AG20443 (cell line): ENCODE measurements at places on chromosomes 2 and 18.
A peak's percentile ranks its signal among the peaks of the same experiment; 100 is the strongest.

GRCh38 chr2:230942371-230942770 lies 17.3 kb upstream of the GPR55 start:
- DNase-seq = no peak

DNA sequence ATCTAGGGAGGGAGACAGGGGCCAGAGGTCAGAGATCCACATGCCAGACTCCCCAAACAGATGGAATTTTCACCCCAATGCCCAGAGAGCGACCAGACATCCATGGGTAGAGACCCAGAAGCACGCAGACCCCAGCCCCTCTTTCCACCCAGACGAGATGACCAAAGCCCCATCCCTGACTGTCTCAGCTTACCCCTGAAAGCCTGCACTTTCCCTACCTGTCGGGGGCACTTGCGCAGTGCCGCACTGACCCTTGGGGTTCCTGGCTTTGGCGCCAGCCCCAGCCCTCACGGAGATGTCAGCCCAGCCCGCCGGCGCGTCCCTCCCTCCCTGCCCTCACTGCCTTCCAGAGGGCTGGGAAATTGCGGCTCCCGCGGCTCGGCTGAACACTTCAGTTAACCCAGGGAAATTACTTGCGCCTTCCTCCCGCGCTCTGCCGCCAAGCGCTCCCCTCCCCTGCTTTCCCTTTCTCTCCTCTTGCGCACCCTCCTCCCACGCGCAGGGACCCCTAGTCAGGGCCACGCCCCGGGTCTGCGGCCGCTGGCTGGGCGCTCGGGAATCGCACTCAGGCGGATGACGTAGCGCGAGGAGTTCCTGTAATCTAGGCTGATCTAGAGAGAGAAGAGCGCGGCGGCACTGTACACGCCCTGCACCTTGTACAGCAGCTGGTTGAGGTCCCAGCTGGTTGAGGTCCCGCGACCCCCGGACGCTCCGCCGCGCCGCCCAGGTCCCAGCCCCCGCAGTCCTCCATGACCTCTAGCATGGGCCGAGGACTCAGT lies 12.0 kb downstream of the ALPG start:
- DNase-seq = peak; percentile 40

GRCh38 chr2:208718828-208719227 lies 312.2 kb downstream of the PTH2R start:
- no peak for DNase-seq

GRCh38 chr2:232097260-232097659 lies 135.7 kb downstream of the DIS3L2 start:
- DNase-seq = no peak

GRCh38 chr2:205474741-205475415 lies 207.4 kb upstream of the NRP2 start:
- DNase-seq = peak; percentile 68

- no peak for DNase-seq
These were observed 375.3 kb downstream of the LNPK start for GRCh38 chr2:175626796-175627195.

DNA sequence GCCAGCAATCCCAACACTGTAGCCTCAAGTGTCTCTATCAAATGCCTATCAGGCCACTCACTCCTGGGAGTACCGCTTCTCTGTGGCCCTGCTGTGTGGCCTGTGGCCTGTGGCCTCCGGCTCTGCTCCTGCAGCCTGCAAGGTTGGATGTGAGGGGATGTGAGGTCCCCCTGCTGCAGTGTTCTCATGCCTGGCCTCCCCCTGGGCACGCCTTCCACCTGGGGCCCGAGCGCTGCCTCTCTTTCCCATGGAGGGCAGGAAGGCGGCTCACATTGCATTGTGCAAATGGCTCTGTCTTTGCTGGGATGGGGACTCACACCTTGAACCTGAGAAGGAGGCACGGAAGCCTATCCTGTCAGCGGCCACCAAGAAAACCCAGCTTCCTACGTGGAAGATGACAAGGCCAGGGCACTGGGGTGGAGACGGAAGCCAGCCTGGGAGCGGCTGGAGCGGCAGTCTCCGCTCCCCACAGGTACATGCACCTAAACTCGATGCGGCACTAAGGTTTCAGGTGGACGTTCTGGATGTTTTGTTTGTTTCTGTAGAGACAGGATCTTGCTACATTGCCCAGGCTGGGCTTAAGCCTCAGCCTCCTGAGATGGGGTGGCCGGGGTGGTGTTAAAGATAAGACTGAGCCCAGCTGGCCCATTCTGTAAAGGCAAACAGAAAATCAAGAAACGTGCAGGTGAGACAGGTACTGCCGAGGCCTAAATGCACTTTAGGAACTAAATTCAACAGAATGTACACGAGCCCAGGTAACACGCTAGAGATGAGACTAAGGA lies 140.1 kb downstream of the HDAC4 start:
- DNase-seq = no peak

GRCh38 chr2:233059797-233060500 lies at the start of gene INPP5D:
Gene INPP5D, plus strand, starts transcription at chr2:233060342. Its CDS starts 137 bp downstream, at chr2:233060479.
- DNase-seq = no peak

DNA sequence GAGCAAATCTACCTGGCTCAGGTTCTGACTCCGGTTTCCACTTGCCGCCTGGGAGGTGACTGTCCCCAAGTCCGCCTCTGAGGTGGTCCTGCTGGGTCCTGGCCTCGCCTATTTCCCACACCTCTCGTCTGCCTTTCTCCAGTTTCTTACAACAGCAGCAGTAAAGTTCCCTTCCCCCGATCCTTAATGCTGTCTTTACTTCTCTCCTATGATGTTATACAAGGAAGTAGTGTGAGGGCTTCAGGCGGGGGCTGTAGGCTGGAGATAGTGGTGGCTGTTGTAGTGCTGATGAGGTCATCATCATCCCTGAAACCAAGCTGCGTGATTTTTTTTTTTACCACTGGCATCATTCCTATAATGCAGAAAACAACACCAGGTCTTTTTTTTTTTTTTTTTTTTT lies 18.9 kb downstream of the TGIF1 start:
- no peak for DNase-seq

- no peak for DNase-seq
These were observed 239.1 kb downstream of the FAM210A start for GRCh38 chr18:13487237-13487636.

GRCh38 chr18:12003894-12004293 lies 22.6 kb downstream of the IMPA2 start:
- no peak for DNase-seq

- DNase-seq = no peak
These were observed 481.0 kb upstream of the CDH2 start for GRCh38 chr18:28657961-28658360.

DNA sequence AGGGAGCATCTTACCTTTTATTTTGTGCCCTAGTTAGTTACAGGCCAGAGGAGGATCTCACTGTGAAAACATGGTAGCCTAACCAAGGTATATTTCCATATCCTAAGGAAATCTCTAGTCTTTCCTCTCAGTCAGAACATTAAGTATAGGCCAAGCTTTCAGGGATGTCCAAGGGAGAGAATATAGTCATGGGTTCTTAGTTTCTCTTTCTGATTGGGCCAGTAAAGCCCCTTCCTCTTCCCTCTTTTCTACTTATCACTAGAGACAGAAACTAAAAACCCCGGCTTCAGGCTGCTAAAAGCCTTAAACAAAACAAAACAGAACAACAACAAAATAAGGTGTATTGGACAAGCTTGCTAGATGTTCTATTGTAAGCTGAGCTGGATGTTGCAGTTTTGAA lies 44.3 kb upstream of the TNFRSF11A start:
- no peak for DNase-seq

DNA sequence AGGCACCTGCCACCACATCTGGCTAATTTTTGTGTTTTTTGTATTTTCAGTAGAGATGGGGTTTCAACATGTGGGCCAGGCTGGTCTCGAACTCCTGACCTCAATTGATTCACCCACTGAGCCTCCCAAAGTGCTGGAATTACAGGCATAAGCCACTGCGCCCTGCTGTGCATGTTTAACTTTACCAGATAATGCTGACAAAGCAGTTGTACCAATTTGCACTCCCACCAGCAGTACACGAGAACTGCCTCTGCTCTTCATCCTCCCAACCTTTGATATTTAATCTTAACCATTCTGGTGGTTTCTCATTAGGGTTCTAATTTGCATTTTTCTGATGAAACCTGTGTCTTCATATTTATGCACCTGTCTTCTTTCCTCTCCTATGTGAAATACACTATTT lies 12.0 kb upstream of the DYM start:
- DNase-seq = no peak

GRCh38 chr2:33949371-33949770 lies 350.3 kb upstream of the FAM98A start:
- no peak for DNase-seq

GRCh38 chr2:149885946-149886345 lies 298.4 kb upstream of the MMADHC start:
- DNase-seq = no peak

- DNase-seq = peak; percentile 94
These were observed 18.6 kb upstream of the NCL start for GRCh38 chr2:231482806-231483391.

- DNase-seq = no peak
These were observed 1377.6 kb upstream of the PIK3C3 start for GRCh38 chr18:40577239-40577980.

- DNase-seq = no peak
These were observed 1.5 kb upstream of the TRABD2A start for GRCh38 chr2:84882414-84882738.

- DNase-seq = no peak
These were observed 27.0 kb downstream of the ENOSF1 start for GRCh38 chr18:685438-685837.

DNA sequence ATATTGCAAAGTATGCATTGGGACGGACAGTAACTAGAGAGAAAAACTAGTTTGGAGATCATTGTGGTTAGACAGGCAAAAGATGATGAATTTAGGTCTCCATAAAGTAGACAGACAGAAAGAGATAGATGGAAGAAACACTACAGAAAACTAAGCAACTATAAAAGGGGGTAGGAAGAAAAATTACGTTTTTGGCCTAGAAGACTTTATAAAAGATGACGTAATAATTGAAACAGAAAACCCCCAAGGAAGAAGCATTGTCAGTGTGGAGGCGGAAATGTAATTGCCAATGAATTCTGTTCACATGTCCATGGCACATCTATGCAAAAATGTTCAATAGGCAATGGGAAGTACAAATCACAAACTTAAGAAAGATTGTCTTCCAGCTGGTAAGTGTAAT lies 1211.5 kb upstream of the ZEB2 start:
- DNase-seq = no peak

- DNase-seq = no peak
These were observed 17.5 kb downstream of the TGOLN2 start for GRCh38 chr2:85310330-85310729.

- no peak for DNase-seq
These were observed 14.1 kb downstream of the MC4R start for GRCh38 chr18:60358516-60358915.

GRCh38 chr2:241887806-241888522 lies 18.4 kb downstream of the RTP5 start:
- no peak for DNase-seq

DNA sequence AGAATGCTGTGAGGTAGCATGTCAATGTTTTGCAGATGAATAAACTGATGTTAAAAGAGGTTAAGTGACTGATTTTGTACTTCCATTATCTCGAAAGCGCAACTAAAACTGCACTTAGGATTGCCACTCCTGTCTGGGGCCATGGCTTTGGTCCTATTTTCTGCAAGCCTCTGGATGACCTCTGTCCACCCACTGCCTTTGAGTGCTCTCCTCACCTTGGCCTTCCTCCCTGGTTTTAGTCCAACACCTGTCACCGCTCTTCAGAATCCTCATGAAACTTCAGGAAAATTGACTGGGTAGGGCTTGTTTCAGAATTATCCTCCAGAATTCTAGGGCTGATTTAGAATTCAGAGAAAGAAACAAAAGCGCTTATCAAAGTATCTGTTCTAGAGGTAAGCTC lies 51.1 kb upstream of the HNMT start:
- no peak for DNase-seq

DNA sequence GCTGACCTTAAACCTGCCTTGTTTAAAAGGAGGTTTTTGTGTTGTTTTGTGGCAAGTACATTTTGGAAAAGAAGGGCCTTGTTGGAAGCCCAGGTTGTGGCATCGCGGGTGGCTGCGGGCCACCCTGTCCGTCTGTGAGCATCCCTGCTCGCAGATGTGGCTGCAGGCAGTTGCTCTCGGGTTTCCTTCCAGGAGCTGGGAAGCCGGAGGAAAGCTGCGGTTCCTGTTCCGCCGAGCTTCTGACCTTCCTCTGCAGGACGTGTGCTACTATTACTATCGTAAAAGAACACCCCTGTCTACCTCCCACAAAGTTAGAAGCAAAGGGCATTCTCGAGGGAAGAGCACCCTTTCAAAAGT lies 766 bp downstream of the MFF start:
- peak; percentile 68 for DNase-seq

- DNase-seq = no peak
These were observed 122.7 kb downstream of the GULP1 start for GRCh38 chr2:188414411-188414810.

DNA sequence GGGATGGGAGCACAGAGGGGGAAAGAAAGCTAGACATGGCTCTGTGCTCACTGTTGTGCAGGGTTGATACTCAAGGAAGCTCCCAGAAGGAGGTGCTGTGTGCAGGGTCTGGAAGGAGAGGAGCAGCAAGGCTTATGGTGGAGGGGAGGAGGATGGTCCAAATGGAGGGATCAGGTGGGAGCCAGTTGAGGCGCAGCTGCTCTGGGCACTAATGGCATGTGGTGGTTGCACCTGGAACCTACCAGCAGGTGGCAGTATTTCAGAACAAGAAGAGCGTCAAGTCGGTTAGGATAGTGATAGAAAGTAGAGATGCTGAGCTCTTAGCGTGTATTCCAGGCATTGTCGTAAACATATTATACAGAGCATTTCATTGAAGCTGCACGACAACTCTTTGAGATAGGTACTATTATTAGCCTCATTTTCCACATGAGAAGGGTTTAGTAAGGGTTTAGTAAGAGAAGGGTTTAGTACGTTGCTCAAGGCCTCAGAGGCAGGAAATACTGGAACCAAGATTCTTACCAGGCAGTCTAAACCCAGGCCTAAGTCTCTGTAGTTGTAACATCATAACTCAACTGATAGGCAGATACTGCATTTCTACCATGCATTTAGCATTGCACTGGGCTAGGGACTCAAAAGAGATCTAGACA lies 223.7 kb downstream of the CYP26B1 start:
- no peak for DNase-seq

- peak; percentile 19 for DNase-seq
These were observed 319 bp downstream of the ZSCAN30 start for GRCh38 chr18:35289727-35290093.

- no peak for DNase-seq
These were observed 25.9 kb downstream of the THADA start for GRCh38 chr2:43569921-43570320.

- no peak for DNase-seq
These were observed 143.0 kb upstream of the EPAS1 start for GRCh38 chr2:46153996-46154753.

- no peak for DNase-seq
These were observed 16.8 kb upstream of the KCNK3 start for GRCh38 chr2:26675651-26676255.
